ENCODE measurements at places on chromosomes 5 and 9.

DNA sequence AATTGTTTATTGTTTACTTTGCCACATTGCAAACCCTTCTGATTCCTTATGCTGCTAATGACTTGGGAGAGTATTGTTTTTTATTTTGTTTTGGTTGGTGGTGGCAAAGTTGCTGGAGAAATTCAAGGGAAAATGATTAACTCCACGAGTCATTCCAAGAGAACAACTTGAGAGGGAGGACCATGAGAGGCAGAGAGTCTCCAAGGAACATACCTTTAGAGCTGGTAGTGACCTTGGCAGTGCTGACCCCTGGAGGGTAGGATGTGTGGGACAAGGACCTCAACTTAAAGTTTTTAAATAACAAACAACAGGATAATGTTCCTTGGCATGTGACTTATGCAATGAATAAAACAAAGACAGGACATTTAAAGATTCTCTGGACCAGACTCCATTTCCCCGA lies 139.7 kb downstream of the LRRC70 start:
- no peak for DNase-seq

- DNase-seq, result no peak
Observed at GRCh38 chr5:92041911-92042660, 659.0 kb upstream of the ARRDC3 start.

DNA sequence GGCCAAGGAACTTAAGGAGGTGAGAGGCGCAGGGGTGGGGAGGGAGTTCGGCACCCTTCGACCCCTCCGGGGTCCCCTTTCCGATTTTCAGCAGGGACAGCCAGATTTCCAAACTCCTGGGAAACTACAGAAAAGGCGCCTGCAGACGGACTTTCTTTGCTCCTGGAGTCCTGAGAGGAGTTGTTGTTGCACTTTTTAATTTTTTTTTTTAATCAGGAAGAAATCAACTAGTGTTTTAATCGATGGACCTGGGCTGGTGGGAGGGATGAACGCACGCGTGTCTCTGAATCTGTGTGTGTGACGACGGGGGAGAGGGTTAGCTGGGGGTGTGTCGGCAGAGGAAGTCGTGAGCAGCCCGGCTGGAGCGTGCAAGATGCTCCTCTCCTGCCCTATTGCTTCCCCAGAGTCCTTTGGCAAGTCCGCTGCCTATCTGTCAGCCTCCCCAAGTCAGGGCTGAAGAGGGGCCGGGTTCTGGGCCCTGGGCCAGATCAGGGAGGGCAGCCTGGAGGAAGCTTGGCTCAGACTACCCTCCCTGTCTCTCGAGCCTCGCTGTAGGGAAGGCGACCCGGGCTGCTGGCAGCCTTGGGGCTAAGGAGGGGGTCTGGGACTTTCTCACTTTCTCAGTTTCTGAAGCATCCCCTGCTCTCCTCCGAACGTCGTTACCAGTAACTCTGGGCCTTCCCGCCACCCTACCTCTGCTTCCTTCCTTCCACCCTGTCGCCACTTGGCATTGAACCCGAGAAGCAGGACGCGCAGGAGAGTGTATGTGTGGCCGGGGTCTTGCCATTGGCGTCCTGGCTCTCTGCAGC lies 731 bp downstream of the PRR16 start:
- DNase-seq, result no peak

GRCh38 chr9:6689893-6690674 lies 44.6 kb upstream of the GLDC start:
- DNase-seq, result no peak

DNA sequence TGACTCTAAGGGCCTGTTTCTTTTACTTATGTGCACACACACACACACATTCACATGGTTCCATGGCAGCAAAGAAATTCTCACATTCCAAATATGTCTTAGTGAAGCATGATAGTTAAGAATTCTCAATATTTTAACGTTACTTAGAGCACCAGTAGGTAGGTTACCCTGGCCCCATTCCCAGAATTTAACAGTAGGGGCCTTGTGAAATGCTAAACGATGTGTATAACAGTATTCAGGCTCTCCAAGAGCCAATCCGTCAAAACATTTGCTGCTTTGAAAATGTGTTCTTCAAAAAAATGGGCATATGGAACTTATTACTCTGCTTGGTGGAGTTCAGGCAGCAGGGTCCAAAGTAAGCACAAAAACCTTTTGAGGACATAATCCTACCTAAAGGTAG lies 93.7 kb upstream of the DAB2 start:
- DNase-seq, result no peak

DNA sequence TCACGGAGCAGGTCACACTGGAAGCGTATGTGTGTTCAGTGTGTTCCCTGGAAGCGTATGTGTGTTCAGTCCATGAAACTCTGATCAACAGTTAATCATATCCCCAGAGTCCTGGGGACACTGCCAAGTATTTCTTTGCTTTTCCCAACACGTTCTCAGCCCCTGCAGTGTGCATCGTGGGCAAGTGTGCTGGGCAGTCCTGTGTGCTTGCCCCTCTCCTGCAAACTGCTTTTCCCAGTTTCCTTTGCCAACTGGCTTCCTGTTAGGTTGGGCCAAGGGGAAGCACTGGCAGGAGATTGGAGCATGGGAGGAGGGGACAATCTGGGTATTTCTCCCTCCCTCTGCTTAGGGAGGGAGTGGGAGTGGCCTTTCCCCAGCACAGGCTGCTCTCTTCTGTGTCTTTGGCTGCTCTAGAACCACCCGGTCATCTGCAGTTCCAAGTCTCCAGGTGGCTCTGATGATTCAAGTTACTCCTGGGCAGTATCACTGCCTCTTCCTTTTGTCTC lies 36.8 kb upstream of the NEK6 start:
- no peak for DNase-seq

GRCh38 chr9:109908459-109909390 lies 128.7 kb downstream of the PALM2AKAP2 start:
- DNase-seq, result no peak

- no peak for DNase-seq
Observed at GRCh38 chr9:112933696-112934095, 43.0 kb upstream of the SLC46A2 start.

GRCh38 chr5:13739479-13739878 lies 205.0 kb downstream of the DNAH5 start:
- no peak for DNase-seq

GRCh38 chr5:76960004-76960625 lies 7.3 kb downstream of the CRHBP start:
- no peak for DNase-seq

DNA sequence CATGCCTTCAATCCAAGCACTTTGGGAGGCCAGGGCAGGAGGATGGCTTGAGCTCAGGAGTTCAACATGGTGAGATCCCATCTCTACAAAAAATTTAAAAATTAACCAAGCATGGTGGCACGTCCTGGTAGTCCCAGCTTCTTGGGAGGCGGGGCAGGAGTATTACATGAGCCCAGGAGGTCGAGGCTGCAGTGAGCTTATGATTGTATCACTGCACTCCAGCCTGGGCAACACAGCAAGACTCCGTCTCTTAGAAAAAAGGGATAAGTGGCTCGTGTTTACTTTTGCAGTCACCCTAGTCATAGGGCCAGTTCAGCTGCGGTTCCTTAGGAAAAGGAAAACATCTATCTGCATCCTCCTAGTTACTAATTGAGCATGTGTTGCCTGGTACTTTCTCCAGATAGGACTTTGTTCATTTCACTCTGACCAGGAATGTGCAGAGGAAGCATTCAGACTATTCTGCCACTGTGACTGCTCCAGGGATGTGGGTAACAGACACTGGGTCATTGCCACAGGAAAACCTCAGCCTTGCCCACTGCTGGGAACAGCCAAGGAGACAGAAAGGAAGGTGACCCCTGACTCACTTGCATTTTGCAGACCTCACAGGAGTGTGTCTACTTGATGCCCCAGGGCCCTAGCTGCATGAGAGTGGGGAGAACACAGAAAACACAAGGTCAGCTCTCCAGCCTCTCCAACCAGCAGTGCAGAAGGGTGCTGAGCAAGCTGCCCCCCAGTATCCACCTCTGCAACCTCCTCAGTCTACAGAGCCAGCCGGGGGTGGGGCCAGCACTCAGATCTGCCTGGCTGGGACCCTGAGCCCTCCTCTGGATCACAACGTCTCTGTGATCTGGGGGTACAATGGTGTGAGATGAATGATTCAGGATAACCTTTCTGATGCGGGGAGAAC lies 33.9 kb upstream of the ALDH1B1 start:
- DNase-seq, result no peak

- no peak for DNase-seq
Observed at GRCh38 chr9:96417661-96418082, 498 bp downstream of the ZNF367 start.

GRCh38 chr9:38371495-38371894 lies 21.0 kb upstream of the ALDH1B1 start:
- DNase-seq, result no peak

DNA sequence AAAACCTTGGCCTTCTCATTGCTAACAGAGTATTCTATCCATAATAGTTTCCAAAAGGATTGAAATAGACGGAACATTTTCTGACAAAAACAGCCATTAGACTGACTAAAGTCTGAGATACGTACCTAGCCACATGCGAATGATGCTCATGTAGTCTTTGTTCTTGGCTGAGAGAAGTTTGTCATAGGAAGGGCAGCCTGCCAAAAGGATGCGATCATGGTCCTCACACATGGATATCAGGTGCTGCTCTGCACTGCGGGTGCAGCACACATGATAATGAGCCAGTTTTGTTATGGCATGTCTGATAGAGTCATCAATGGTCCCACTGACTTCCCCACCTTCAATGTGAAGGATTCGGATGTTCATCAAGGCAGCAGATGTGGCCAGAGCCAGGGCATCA lies 12.3 kb downstream of the GNE start:
- no peak for DNase-seq

DNA sequence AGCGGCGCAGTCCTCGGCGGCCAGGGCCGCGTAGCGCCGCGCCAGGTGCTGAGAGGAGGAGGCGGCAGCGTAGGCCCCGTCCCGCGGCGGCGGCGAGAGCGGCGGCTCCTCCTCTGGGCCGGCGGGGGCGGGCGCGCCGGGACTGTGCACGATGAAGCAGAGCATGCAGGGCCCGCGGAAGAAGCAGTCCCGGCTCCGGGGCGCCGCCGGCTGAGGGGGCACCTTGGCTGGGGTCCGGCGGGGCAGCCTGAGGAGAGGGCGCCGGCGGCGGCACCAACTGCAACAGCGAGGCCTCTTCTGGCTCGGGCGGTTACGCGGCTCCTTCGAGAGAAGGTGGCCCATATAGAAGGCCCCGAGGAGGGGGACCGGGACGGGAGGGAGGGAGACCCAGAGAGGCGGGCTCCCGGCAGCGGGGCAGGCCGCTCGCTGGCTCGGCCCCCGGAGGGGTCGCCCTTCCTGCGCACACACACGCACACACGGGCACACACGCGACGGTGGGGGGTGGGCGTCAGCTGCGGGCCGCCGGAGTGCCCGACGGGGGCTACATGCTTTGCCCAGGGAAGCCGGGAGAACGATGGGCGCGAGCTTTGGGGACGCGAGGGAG lies 446 bp downstream of the FBXL17 start:
- peak; percentile 19 for DNase-seq

DNA sequence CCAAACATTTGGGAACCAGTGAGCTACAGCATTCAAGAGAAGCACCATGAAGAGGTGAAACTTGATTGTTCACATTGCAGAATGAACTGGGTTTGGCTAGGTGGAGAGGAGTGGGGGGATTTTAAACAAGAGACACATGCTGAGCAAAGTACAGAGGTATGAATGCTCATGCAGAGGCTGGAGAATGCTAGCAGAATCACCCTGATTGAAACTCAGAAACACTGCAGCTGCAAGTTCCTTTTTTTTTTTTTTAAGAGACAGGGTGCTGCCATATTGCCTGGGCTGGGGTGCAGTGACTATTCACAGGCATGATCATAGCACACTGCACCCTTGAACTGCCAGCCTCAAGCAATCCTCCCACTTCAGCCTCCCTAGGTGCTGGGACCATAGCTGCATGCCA lies 35.1 kb downstream of the DENND1A start:
- no peak for DNase-seq

GRCh38 chr5:150758203-150758530 lies 650 bp downstream of the DCTN4 start:
- DNase-seq, result no peak

Measured in thoracic aorta (tissue), 2 donors.